Stimulated activated CD4-positive, alpha-beta T cell treated with anti-CD3 and anti-CD28 coated beads, Interleukin-12 subunit alpha, Interleukin-12 subunit beta, amount 100 ng/mL, for 24 hours (primary cell): ENCODE measurements at places on chromosomes 12 and 14.

GRCh38 chr12:24363177-24363754, 413.8 kb upstream of the SOX5 start:
- no peak for DNase-seq

GRCh38 chr14:87698481-87698880, 294.5 kb downstream of the GALC start:
- no peak for DNase-seq

DNA sequence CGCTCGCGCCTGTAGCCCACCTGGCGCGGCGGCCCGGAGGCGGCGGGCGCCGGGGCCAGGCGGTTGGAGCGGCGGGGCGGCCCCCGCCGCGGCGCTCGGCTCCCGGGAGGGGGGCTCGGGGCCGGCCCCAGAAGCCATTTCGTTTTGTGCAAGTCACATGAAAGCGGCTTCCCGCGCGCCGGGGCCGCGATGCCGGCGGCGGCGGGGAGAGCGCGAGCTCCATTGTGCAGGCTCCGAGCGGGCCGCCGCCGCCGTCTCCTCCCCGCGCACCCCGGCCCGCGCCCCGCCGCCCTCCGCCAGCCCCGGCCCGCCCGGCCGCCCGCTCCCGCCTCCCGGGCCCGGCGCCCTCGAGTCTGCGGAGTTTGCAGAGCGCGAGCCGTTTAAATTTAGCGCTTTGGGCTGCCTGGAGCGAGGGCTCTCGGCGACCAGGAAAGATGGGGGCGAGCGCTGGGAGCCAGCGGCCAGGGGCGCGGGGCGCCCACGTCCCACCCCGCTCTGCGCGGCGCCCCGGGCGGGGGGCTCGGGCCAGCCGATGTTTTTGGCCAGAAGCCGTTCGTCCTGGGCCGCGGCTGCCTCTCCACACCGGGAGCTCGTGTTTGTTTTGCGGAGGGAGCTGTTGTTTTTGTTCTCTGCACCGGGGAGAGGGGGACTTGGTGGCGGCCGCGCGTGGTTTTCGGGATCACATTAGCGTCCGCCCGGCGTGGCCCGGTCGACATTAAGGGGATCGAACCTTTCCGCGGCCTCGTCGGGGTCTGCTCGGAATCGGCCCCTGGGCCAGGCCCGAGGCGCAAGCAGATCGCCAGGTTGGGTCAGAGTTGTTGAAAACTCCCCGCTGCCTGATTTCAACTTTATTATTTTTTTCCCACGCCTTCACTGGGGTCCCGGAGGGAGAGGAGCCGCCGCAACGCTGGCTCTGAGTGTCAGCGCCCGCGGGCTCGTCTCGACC, 982 bp downstream of the BCL7A start:
- no peak for DNase-seq

GRCh38 chr12:122028165-122028904, 6.7 kb downstream of the BCL7A start:
- no peak for DNase-seq

DNA sequence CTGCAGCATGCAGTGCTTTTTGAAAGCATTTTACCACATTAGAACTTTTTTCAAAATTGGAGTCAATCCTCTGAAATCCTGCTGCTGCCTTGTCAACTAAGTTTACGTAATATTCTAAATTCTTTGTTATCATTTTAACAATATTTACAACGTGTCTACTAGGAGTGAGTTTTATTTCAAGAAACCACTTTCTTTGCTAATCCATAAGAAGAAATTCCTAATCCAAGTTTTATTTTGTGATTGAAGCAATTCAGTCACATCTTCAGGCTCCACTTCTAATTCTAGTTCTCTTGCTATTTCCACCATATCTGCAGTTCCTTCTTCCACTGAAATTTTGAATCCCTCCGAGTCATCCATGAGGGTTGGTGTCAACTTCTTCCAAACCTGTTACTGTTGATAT, 25.4 kb downstream of the PRORP start:
- no peak for DNase-seq
